ENCODE measurements at places on chromosomes 2 and 18.

DNA sequence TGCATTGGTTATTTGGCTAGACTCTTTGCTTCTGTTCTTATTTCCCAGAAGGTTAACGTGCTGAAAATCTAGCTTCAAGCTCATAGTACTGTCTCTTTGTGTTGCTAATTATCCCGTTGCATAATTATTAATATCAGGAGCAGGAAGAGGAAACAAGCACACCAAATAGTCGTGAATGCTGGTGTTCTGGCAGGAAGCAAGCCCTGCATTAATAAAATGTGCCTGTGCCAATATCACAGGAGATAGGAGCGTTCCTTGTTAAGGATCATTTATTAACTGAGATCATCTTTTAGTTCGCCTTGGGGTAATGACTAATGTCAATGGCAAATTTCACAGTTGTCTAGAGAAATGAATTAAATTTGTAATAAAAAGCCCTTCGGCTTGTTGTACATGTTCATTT, 893.0 kb upstream of the POU3F3 start:
- DNase-seq: no peak

GRCh38 chr2:85703329-85703728, 9.2 kb downstream of the GNLY start:
- no peak for DNase-seq

DNA sequence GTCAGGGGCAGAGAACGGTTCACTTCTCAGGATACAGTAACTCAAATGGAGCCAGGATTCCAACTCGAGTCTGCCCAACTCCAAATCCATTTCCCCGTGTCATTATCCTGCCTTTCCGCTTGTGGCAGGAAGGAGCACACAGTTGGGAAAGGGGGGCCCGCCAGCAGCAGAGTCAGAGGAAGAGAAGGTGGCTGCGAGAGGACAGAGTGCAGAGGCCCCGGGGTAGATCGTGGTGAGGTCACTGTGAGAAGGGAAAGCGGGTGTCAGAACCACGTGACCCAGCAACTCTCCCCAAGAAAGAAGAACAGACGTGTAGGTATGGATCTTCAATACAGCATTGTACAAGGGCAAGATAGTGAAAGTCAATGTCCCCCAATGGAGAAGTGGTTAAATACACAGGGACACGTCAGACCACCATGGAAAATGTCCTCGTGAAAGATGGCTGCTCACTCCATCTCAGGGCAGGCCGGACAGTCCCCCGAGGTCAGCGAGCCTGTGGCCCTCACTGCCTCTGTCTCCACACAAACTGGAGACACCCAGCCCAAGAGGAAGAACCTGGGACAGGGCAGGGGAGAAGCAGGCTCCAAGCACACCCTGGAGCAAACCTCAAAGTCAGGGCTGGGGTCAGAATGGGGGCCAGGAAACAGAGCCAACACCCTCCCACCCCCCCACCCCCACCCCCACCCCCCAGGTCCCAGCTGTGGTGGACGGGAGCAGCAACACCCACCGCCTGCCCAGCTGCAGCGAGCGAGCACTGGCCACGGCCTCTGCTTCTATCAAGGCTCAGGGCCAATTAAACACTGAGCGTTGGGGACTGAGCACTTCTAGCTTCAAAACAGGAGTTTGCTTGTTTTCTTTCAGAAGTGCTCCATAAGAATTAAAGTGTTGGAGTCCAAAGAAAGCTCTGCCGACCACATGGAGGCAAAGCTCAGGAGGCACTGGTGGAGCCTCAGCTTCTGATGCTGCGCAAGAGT, 92.7 kb downstream of the EIPR1 start:
- DNase-seq: peak; percentile 11

GRCh38 chr2:101521487-101521886, 46.6 kb upstream of the RFX8 start:
- DNase-seq: no peak

GRCh38 chr2:240818293-240819125, 1.5 kb downstream of the KIF1A start:
- no peak for DNase-seq

DNA sequence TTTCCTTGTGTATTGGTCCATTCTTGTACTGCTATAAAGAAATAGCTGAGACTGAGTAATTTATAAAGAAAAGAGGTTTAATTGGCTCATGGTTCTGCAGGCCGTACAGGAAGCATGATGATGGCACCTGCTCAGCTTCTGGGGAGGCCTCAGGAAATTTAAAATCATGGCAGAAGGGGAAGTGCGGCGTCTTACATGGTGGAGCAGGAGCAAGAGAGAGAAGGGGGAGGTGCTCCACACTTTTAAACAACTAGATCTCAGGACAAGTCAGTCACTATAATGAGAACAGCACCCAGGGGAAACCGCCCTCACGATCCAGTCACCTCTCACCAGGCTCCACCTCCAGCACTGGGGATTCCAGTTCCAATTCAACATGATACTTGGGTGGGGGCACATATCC, 54.3 kb downstream of the MSH2 start:
- DNase-seq: no peak

GRCh38 chr2:6730003-6730402, 135.7 kb downstream of the CMPK2 start:
- DNase-seq: no peak

DNA sequence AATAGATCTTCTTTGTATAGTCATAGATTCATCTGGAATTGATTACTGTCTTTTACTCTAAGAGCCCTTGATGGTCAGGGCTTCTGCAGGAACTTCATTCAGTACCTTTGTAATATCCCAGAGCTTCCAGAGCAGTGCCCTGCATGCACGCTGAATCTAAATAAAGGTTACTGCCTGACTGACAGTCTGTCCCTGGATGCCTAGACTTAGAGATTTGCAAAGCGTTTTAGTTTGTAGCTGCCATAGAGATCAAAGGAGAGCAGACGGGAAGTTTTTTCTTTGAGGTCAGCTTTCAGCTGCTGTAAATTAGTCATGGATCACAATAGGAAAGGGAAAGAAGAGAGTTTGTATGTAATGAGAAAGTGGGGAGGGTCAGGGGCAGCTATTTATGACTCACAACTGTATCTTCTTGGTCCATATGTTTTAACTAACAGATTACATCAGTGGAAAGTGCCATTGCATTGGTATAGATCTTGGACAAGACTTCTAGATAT, 45.2 kb upstream of the NYAP2 start:
- DNase-seq: no peak

- no peak for DNase-seq
These were observed 130.2 kb downstream of the PTPRM start for GRCh38 chr18:7697306-7697705.

- DNase-seq: no peak
These were observed 41.7 kb downstream of the HPCAL1 start for GRCh38 chr2:10344105-10345066.

- DNase-seq: no peak
These were observed 270.1 kb downstream of the C1D start for GRCh38 chr2:67792681-67793091.

- DNase-seq: no peak
These were observed 35.0 kb downstream of the CYP27C1 start for GRCh38 chr2:127185093-127185492.

GRCh38 chr2:85170938-85171475, 37.8 kb downstream of the TCF7L1 start:
- DNase-seq: no peak

GRCh38 chr2:190615555-190616200, 33.2 kb upstream of the NAB1 start:
- DNase-seq: no peak

DNA sequence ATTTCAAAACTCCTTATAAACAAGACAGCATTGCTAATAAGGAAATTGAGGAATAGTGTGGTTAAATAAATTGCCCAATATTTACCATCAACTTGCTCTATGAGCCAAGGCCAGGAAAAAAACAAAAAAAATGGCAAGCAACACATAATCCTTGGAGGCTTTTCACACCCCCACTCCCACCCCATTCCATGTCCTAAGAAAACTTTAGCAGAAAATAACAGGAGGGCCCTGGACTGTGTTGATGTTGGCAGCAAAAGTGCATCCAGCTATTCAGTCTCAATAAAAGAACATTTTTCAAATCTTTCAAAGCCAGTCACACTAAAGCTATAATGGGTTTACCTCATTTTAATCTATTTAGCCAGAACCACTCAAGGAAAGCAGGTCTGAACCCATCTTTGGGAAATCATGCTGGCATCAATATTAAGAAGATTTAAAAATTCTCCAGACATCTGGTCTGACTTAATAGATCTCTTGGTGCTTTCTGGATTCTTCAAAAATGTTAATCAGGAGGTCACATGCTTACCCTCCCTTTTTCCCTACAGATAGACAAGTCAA, 34.6 kb upstream of the STK17B start:
- DNase-seq: no peak

DNA sequence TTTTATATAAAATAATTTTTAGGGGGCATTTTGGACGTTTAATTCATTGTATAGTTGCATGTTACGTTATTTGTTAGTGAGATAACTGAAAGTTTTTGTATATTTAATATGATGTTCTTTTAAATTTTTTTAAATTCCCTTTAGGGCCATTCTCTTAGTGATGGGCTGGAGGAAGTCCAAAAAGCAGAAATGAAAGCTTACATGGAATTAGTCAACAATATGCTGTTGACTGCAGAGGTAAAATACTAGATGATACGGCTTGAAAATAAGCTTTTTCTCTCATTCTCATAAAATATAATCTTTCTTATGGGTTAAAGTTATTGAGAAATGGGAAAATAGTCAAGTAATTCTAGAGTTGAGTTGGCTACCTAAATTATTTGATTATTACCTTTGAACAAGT, 58.9 kb downstream of the MTX2 start:
- no peak for DNase-seq

GRCh38 chr2:184527058-184527457, 71.3 kb upstream of the ZNF804A start:
- no peak for DNase-seq

- no peak for DNase-seq
These were observed 390 bp downstream of the PCARE start for GRCh38 chr2:29073933-29074332.

GRCh38 chr2:131827481-131828163, 299.9 kb downstream of the CCDC74A start:
- DNase-seq: peak; percentile 82

GRCh38 chr18:21904856-21905255, 164.3 kb downstream of the MIB1 start:
- no peak for DNase-seq

DNA sequence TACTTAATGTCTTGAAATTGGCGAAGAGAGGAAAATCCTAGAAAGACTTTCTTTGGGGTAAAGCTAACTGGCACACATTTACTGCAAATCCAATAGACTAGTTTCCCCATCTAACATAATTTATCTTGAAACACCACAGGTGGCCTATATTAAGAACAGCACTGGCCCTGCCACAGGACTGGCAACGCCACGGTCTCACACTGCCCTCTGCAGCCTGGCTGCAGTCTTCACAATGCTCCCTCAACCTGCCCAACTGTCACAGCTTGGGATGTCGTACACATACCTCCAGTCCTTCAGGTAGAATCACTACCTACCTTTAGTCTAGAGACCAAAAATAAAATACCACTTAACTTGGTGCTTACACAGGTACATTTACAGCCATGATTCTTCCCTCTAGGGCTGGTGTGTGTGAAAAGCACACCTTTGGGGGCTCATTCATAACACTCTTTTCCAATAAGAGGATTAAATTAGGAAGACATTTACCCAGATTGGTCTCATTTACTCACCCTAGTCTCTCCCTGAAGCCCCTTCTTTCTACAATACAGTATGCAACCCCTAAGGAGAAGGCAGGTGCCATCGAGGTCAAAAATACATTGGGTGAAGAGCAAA, 222.2 kb downstream of the C1D start:
- DNase-seq: peak; percentile 62

GRCh38 chr2:30300456-30301221, 69.3 kb downstream of the LBH start:
- no peak for DNase-seq

DNA sequence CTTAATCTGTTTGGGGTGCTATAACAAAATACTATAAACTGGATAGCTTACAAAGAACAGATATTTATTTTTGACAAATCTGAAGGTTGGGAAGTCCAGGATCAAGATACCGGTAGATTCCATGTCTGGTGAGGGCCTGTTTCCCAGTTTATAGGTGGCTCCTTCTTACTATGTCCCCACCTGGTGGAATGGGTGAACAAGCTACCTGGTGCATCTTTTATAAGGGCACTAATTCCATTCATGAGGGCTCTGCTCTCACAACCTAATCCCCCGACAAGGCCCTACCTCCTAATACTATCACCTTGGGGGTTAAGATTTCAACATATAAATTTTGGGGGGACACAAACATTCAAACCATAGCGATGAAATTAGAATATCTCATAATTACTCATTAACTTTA, 15.6 kb upstream of the NEMP2 start:
- DNase-seq: no peak

- DNase-seq: no peak
These were observed 184.1 kb upstream of the ARL4C start for GRCh38 chr2:234680688-234681619.

DNA sequence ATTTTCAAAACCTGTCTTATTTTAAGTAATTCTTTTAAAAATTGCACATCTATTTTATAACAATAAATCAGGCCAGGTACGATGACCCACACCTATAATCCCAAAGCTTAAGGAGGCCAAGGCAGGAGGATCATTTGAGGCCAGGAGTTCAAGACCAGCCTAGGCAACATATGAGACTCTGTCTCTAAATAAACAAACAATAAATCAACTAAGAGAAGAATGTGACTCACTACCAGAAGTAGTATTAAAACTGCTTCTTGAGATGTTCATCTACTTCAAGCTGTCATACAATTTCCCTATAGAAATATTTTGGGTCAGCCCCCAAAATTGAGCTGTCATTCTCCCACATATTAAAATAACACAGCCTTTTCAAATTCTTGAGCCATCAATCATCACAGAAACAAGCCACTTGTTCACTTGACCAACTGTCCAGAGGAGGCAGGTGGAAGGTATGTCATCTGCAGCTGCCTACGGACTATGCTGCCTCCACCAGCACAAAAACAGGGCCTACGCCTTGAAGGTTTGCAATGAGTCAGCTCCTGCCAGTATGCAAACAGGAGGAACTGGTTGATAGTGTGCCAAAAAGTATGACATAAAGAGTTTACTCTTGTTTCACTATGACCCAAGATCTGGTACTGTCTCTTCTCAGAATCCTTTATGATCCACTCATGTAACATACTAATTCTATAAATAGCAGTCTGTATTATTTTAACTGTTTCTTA, 33.6 kb downstream of the KIDINS220 start:
- DNase-seq: no peak

GRCh38 chr2:168796583-168797285, 5.7 kb upstream of the NOSTRIN start:
- DNase-seq: no peak

GRCh38 chr2:182915369-182916326, 49.2 kb upstream of the FRZB start:
- DNase-seq: no peak

GRCh38 chr2:107132070-107132469, 246.1 kb upstream of the ST6GAL2 start:
- peak; percentile 25 for DNase-seq
